GM18507 (cell line): ENCODE measurements at places on chromosomes 6 and 20.

GRCh38 chr6:87118054-87118453 is 23.1 kb upstream of the CGA start:
- no peak for DNase-seq

GRCh38 chr6:158677906-158678578 is 28.2 kb downstream of the SYTL3 start:
- DNase-seq = no peak

- no peak for DNase-seq
Measured at GRCh38 chr20:36217226-36217625, 19.1 kb upstream of the AAR2 start.

GRCh38 chr20:61125546-61126180 is 126.4 kb upstream of the CDH4 start:
- no peak for DNase-seq

DNA sequence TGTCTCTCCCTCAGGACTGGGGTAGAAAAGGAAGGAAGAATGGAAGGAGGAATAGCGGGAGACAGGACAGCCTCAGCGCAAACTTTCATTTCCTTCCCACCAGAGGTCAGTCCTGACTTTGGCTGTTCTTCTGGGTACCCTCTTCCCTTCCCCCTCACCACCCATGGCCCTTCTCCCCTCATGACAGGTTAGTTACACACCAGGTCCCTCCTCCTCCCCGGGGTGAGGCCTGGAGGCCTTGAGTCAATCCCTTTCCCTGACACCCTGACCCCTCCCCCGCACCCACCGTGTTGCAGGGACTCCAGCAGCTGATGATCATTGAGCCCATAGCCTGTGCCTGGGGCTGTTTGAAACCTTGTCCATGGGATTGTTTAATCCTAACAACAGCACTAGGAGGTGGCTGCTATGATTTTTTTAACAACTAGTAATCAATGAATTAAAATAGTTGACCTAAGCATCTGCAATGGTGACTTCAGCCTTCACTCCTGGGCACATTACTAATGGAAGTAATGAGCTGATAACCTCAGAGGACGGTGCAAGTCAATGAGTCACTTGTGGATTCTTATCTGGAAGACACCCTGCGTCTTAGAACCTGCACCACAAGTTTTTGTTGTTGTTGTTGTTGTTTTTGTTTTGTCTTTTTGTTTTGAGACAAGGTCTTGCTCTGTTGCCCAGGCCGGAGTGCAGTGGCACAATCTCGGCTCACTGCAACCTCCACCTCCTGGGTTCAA is 46.6 kb upstream of the CCDC167 start:
- DNase-seq = no peak

DNA sequence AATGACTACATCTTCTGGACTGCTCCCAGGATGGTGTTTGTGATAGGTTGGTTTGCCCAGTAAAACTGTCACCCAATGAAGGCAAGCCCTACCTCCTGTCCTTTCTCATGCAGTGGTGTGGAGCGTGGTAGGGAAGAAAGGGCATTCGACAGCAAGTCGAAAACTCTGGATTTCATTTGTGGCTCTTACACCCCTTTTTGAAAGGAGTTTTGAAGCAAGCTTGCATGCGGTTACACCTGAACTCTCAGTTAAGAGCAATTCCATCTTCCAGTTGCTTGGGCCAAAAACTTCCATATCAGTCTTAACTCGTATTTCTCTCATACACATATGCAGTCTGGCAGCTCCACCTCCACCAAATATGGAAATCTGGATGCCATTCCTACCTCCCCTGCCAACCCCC is 19.7 kb upstream of the SLC22A2 start:
- no peak for DNase-seq
